Bone marrow (tissue), 2 donors: ENCODE measurements at places on chromosomes 5 and 9.
A peak's percentile ranks its signal among the peaks of the same experiment; 100 is the strongest.

GRCh38 chr9:105114964-105115728 lies 129.3 kb upstream of the SLC44A1 start:
- peak; percentile 48 for DNase-seq

- DNase-seq, result no peak
These were observed 5.4 kb upstream of the TIFAB start for GRCh38 chr5:135457424-135458071.

DNA sequence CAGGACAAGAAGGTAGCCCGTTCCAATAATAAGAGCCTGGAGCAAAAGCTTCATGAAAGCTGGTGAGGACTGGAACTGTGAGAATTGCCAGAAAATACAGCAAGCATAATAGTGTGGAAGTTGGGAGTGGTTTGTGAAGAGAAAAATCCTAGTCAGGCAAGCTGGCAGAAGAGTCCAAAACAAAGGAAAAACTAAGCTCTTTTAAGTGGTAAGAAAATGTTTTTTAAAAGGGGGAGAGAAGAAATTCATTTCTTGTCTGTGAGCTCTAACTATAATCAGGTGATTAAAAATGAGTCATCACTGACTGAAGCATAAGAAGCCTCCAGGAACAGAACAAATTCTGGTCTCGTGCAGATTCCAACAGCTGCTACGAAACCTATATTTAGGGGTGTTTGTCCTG lies 102.6 kb downstream of the CAAP1 start:
- DNase-seq, result no peak

- no peak for DNase-seq
These were observed 3.7 kb upstream of the DENND1A start for GRCh38 chr9:123933440-123934212.

GRCh38 chr9:9605681-9606080 lies 1007.1 kb downstream of the PTPRD start:
- DNase-seq, result no peak

DNA sequence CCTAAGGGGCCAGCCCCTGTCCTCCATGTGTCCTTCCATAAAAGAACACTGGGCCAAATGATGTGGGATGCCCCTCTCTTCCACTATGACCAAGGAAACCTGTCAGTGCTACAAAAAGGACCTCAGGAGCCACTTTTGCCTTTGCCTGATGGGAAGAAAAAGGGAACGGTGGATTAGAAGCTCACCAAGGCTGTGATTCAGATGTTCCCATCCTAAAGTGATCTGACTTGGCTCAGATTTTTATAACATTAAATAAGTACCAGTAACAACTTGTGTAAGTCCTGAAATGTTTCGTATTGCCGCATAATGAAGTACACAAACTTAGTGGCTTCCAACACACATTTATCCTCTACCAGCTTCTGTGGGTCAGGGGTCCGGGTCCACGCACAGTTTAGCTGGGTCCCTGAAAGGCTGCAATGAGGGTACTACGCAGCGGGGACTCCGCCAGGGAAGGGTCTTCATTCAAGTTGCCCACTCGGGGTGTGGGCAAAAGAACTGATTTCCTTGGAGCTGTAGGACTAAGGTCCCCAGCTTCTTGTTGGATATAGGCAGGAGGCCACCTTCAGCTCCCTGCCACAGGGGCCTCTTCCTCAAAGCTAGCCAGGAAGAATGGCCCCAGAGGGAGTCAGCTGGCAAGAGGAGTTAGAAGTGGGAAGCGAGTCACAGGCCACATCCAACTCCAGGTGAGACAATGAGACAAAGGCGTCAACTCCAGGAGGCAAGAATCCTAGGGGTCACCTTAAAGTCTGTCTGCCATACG lies 60.4 kb downstream of the RAPGEF1 start:
- DNase-seq, result no peak
